ENCODE measurements at places on chromosomes 3 and 15.
A peak's percentile ranks its signal among the peaks of the same experiment; 100 is the strongest.

DNA sequence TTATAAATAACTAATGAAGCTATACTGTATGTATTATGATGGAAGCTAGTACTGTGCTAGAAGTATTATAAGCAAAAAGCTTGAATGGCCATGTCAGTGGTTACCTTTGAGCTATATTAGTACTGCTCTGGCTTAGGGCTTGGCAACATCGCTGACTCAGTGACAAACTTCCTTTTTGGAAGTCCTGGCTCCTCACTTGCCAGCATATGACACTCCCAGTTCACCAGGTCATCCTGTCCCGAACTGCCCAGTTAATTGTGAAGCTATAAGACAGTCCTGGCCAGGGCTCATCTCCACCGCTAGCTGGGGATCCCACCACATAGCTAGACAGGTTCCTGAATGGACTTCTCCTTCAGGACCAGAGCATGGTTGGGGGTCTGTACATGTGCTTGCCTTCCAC lies 31.9 kb downstream of the RAB8B start:
- no peaks in the 10 kb centered on the region for H3K27me3 ChIP-seq
- DNase-seq: no peak
- no peak overlapping the region for H3K4me3 ChIP-seq
- H3K27ac ChIP-seq: no peak overlapping the region
- peaks cover 27% of the 10 kb centered on the region for H3K4me1 ChIP-seq

- no peak for DNase-seq
- peaks cover 49% of the 10 kb centered on the region for H3K27me3 ChIP-seq
- H3K36me3 ChIP-seq: peaks cover 11% of the 10 kb centered on the region
- H3K27ac ChIP-seq: no peak overlapping the region
These were observed 102.9 kb downstream of the ADCY5 start for GRCh38 chr3:123346021-123346420.

DNA sequence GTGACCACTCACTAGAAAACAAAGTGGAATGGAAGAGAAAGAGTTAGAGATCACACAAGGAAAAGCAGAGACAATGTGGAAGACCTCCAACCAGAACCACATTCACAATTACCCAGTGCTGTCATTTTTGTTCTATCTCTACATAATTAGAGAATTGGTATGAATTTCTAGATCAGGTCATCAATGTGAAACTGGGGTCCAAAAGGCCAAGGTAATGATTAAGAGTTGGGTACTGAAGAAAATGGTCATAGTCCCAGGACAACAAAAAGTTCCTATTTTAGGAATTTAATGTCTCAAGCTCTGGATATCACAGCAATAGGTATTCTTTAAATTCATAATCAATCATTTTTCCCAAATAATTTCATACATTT lies 84.7 kb upstream of the PPIB start:
- no peak overlapping the region for H3K4me3 ChIP-seq
- peaks cover 2% of the 10 kb centered on the region for H3K36me3 ChIP-seq
- H3K27me3 ChIP-seq: no peaks in the 10 kb centered on the region
- peaks cover 23% of the 10 kb centered on the region for H3K4me1 ChIP-seq
- peak overlapping the region; percentile 82 for H3K27ac ChIP-seq

DNA sequence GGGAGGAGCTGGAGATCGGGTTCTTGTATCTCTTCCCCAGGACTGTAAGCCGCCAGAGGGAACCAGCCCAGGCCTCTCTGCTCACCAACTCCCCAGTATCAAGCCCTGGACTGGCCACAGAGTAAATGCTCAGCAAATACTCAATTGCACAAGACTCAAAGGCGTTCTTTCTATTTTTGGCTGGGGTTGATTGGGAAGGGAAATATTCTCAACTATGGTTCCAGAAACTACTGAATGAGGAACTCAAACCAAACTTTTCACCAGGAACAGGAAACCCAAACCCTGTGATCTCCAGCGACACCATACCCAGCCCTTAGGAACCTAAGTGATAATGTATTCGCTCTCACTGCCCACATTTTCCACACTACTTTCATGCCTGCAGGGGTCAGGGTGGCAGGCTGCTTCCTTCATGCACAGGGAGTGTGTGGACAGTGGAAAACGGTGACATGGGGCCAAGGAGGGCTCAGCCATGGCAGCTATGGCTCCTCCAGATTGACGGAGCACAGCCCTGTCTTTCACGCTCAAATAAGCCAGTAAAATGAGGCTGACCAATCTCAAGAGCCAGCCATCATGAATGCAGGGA lies 124.7 kb upstream of the RAD18 start:
- H3K27me3 ChIP-seq: peaks cover 5% of the 10 kb centered on the region
- no peaks in the 10 kb centered on the region for H3K4me1 ChIP-seq
- DNase-seq: no peak
- peaks cover 2% of the 10 kb centered on the region for H3K36me3 ChIP-seq
- H3K4me3 ChIP-seq: no peak overlapping the region

DNA sequence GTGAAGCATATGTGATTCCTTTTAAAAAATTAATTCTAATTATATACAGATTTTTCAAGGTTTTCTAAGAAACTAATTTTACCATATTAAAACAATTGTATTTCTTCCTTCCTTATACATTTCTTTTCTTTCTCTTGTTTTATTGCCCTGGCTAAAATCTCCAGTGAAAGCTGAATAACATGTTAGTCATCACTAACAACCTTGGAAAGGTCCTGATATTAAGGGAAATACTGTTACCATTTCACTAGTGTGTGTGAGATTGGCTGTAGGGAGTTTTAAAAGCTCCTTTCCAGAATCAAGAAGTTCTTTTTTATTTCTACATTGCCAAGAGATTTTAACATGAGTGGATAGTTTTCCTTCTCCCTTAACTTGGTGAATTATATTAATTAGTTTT lies 229.7 kb upstream of the EIF1B start:
- H3K36me3 ChIP-seq: no peaks in the 10 kb centered on the region
- no peak overlapping the region for H3K4me3 ChIP-seq
- H3K4me1 ChIP-seq: no peaks in the 10 kb centered on the region
- H3K27me3 ChIP-seq: peaks cover 11% of the 10 kb centered on the region

- peaks cover 30% of the 10 kb centered on the region for H3K4me1 ChIP-seq
- H3K27me3 ChIP-seq: no peaks in the 10 kb centered on the region
- no peak for DNase-seq
- H3K27ac ChIP-seq: peak overlapping the region; percentile 41
- no peak overlapping the region for H3K4me3 ChIP-seq
These were observed 16.6 kb downstream of the TMOD2 start for GRCh38 chr15:51768018-51768417.

- H3K27me3 ChIP-seq: no peaks in the 10 kb centered on the region
- peaks cover 12% of the 10 kb centered on the region for H3K36me3 ChIP-seq
- DNase-seq: no peak
- peaks cover 71% of the 10 kb centered on the region for H3K4me1 ChIP-seq
- peak overlapping the region; percentile 100 for H3K27ac ChIP-seq
These were observed 461.9 kb downstream of the FOXP1 start for GRCh38 chr3:71121429-71122167.

DNA sequence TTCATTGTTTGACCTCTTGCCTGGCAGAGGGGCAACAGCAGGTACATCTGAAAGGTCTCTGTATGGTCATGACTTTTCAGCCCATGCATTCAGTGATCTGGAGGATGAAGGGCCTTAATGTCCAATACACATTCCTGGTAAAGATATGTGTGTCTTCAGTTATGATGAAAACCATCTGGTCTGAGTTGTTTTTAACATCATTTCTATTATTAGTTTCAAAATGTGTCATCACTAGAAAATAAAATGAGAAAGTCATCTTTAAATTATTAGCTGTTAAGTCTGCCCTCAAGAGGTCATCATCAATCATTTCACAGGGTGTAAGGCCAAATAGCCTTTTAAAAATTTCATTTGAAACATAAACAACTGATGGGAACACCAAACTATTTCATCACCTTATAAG lies 92.1 kb upstream of the PLSCR4 start:
- peaks cover 12% of the 10 kb centered on the region for H3K27me3 ChIP-seq
- H3K4me1 ChIP-seq: no peaks in the 10 kb centered on the region
- H3K4me3 ChIP-seq: no peak overlapping the region
- DNase-seq: no peak

DNA sequence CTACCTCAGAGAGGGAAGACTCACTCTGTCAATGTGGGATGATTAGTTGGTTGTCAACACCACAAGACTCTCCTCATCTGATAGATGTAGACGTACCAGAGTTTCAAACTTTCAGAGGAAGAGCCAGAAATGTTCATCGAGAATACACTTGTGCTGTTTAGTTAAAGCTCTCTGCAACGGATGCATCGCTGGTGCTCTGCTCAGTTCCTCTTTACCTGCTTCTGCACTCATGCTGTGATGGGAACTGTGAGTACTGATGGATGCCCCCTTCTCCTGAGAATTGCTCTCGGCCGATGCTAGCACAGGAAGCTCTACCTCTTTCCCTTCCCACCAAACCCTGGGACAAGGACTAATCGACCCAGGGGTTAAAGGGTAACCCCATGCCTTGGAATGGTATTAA lies 51.8 kb upstream of the CCDC54 start:
- no peaks in the 10 kb centered on the region for H3K4me1 ChIP-seq
- no peaks in the 10 kb centered on the region for H3K36me3 ChIP-seq
- H3K4me3 ChIP-seq: no peak overlapping the region
- no peak overlapping the region for H3K27ac ChIP-seq
- no peak for DNase-seq

GRCh38 chr3:60555686-60556354 lies 695.4 kb downstream of the FHIT start:
- H3K4me1 ChIP-seq: no peaks in the 10 kb centered on the region
- no peak overlapping the region for H3K27ac ChIP-seq
- H3K36me3 ChIP-seq: no peaks in the 10 kb centered on the region
- no peak for DNase-seq
- H3K4me3 ChIP-seq: no peak overlapping the region
- no peaks in the 10 kb centered on the region for H3K27me3 ChIP-seq
